Mesenchymal stem cell (in vitro differentiated cells and primary cell): ENCODE measurements at places on chromosomes 3 and 15.

DNA sequence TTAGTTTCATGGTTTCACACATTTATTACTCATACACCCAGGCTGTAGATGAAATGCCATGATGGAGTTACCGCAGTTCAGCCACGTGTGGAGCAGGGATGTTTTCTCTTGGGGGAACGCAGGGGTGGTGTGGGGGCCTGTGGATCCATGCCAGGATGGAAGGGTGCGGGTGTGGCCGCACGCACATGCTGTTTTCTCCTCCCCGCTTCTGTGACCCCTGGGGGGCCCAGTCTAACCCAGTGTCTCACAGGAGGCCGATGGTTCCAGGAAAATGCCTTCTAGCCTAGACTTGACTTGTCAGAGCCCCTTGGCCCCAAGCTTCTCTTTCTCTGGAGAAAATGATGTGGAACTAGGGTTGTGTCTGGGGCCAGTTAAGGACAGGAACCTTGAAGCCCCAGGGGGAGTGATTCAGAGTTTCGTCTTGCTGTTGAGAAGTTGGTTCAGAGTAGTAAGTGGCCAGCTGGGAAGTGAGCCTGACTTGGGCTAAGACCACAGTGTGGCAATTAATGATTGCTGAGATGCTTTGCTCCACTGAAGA lies 240.4 kb upstream of the BHLHE40 start:
- DNase-seq, result peak; percentile 37

GRCh38 chr15:43518197-43518761 lies 871 bp downstream of the MAP1A start:
- DNase-seq, result peak; percentile 63

GRCh38 chr3:168040607-168041208 lies 55.0 kb downstream of the GOLIM4 start:
- peak; percentile 77 for DNase-seq

- DNase-seq, result no peak
Measured at GRCh38 chr15:73264881-73265280, 103.9 kb downstream of the HCN4 start.

- DNase-seq, result peak; percentile 41
Measured at GRCh38 chr15:74870436-74871215, 2.5 kb downstream of the SCAMP2 start.

GRCh38 chr15:43241100-43241499 lies 20.3 kb upstream of the EPB42 start:
- no peak for DNase-seq

DNA sequence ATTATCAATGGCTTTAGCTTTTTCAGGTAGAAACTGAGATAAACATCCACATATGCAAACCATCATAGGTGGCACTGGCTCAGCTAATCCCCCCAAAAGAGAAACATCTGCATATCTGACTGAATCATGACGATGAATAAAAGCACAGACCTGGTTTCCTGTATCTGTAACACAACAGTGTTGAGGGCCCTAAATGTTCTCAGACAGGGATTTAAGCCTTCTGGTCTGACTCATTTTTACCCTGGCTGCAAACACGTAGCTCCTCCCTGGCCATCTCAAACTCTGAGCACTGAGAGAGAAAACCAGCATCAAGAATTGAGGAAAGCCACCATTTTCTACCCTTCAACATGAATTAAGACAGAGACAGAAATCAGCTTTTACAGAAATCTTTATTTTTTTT lies 35.2 kb downstream of the GLB1 start:
- peak; percentile 44 for DNase-seq

DNA sequence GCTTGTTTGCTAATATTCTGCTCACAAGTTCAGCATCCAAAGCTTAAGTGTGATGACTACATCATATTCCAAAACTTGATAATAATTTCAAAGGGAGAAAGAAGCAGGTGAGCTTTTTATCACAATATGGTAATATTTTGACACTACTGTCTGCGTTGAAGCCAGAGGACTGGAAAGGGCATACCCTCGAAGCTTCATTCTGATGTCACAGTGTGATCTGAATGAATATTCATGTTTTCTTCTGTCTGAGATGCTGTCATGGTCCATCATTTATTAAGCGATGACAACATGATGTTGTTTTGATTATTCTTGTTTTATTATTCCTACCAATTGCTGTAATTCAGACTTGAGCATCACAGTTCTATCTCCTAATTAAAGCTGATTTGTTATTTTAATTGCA lies 625.4 kb downstream of the ZPLD1 start:
- DNase-seq, result no peak

DNA sequence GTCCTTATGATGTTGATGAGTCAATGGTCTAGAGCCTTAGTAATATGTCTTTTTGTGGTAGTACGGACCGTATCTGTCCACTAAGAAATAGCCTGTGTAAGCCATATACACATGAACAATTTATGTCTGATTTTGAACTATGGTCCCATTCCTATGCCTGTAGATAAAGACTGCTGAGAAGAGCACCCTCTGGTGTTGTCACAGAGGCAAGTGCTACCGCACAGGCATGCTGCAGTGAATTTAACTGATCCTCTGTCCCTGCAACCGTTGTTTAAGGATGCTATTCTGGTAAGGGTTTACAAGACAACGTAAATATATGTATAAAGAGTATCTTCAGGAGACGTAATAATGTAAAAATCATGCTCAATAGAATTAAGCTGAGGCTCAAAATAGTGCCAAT lies 170.7 kb downstream of the UBE3A start:
- no peak for DNase-seq

DNA sequence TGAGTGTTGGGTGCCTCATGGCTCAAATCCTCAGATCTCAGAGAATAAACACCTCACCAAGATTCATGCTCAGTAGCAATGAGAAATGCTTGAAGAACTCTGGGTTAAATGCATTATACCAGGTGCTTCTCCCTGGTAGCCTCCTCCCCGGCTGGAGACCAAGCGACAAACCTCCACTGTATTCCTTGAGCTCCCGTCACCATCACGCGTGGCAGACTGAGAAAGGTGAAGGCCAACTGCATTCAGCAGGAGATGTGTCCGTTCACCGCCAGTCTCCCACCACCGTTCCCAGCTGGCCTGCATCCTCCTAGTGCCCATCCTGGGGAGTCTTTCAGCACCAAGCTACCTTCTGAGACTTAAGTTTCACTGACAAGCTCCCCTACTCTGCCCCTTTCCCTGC lies 7.5 kb downstream of the CSTA start:
- no peak for DNase-seq

DNA sequence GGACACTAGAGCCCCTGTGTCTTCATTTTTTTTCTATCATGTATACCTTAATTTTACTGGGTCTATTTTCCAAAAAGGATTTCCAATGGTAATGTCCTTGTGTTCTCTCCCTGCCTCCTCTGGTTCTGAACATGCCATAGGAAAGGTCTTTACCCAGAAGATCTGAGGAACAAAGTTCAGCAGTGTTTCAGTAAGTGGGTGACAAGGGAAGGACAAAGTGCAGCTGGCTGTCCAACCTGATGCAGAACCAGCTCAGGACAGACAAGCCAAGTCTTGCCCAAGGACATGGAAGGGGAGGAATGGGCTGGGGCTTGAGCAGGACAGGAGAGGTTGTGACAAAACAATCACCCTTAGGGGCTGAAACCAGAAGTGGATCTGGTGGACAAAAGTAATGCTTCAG lies 61.2 kb upstream of the STRIT1 start:
- no peak for DNase-seq

GRCh38 chr15:76336254-76337058 lies at the start of gene ISL2:
Gene ISL2 (plus strand): TSS chr15:76336773. CDS start chr15:76336884, 111 bp downstream.
- peak; percentile 83 for DNase-seq

DNA sequence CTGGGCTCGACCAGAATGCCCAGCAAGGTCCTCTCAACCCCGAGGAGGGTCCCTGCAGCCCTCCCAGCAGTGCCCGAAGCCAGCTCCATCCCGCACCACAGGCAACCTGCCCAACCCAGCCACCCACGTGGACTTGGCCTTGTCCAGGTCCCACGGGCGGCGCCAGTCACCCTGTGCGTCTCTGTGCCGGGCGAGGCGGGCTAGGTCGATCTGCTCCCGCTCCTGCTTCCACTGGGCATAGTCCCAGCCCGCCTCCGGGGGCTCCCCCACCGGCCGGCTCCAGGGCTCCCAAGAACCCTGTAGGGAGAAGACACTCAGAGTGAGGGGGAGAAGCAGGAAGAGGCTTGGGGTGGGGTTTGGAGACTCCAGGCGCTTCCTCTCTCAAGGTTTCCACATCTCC lies 3.1 kb downstream of the CCDC9B start:
- no peak for DNase-seq

DNA sequence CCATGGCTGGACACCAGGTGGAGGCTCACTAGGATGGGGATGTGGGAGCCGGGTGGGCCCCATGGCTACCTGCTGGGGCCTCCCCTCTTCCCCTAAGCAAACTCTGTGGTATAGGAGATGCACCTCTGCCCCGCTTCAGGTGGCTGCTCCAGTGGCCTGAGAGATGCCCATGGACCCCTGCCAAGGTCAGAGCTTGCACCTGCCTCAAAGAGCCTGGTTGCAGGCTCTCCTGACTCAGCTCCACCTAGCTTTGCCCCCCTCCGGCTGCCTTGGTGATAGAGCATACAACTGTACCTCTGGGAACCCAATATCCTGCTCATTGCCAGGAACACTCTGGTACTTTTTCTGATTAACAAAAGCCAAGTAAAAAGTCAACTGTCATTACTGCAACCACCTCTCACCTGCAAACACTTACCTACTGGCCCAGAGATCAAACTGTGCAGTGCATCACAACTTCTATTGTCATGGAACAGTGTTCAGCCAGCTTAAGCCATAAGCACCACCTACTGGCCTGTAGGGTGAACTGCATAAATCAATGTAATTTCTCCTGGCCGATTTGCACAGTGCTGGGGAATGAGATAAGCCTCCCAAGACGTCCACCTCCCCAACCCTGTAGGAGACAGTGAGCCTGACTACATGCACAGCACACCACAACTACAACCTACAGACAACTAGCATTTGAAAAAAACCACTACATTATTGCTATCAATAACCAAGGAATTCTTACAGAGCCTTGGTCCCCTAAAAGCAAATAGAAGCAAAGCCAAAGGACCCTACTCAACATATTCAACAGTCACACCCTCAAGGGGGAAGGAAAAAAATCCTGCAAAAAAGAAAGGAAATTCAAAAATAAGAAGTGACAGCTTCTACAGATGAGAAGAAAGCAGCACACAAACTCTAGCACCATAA lies 352.4 kb upstream of the ARHGEF26 start:
- peak; percentile 58 for DNase-seq

DNA sequence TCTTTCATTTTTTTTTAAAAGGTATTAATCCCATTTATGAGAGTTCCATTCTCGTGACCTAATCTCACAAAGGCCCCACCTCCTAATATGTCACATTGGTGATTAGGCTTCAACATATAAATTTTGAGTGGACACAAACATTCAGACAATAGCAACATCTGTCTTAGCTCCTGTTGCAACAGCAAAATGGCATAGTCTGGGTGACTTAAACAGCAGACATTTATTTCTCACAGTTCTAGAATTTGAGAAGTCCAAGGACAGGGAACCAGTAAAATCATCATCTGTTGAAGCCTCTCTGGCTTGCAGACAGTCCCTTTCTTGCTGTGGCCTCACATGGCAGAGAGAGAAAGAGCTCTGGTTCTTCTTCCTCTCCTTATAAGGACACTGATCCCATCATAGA lies 3.2 kb upstream of the PLSCR2 start:
- no peak for DNase-seq

- no peak for DNase-seq
Measured at GRCh38 chr15:77503764-77504163, 83.1 kb downstream of the HMG20A start.

GRCh38 chr3:152581951-152582350 lies 253.0 kb upstream of the P2RY1 start:
- DNase-seq, result peak; percentile 11
